ENCODE measurements at places on chromosomes 16 and 17.

- no peak for DNase-seq
Observed at GRCh38 chr16:28320741-28321140, 28.4 kb downstream of the SBK1 start.

GRCh38 chr17:78005452-78006171 lies 47.1 kb downstream of the TNRC6C start:
- no peak for DNase-seq

GRCh38 chr17:9998060-9998459 lies 93.0 kb upstream of the RCVRN start:
- DNase-seq: no peak

DNA sequence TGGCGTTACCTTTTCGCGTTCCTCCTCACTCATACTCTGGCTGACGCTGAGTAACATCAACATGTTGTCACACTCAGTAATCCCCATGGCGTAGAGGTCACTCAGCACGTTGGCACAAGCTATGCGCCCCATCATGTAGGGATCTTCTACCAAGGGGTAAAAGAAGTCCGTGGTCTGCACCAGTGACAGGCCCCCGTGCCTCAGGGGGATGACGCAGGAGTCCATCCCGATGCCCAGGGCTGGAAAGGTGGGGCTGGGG lies 596 bp downstream of the SEPHS2 start:
- DNase-seq: no peak

DNA sequence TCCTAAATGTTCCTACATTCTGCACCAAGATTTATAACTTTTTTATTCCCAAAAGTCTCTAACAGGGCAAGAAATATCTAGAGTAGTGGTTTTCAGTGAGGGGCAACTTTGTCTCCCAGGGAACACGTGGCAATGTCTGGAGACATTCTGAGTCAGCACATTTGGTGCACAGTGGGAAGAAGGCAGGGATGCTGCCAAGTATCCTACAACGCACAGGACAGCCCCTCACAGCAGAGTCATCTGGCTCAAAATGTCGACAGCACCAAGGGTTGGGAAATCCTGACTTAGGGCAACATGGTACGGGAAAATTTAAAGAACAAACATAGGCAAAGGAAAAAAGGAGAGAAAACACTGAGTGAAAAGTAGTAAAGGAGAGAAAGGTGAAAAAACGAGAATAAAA lies 61.8 kb downstream of the SMG6 start:
- DNase-seq: peak; percentile 66

Measured in RPMI7951 (cell line).